ENCODE measurements at places on chromosomes 4 and X.

GRCh38 chr4:79788884-79789283 is 284.1 kb downstream of the ANTXR2 start:
- no peak for DNase-seq

GRCh38 chrX:53743244-53743643 is 56.7 kb upstream of the HUWE1 start:
- no peak for DNase-seq

DNA sequence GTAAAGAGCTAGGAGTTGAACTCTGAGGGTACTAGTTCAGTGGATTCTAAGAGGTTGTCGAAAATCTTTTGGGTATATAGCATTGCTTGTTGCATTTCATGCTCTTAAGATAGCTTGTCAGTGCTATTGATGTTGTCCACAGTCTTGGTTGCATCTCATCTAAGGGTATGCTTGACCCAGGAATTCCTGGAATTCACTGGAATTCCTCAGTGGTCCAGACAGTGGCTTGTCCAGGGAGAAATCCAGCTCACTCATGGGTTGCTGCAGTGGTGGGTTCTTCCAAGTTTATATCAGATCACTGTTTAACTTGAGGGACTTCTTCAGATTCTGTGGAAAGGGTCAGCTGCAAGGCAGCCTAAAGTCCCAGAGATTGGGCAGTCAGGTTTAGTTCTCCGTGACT is 29.8 kb upstream of the SMARCAD1 start:
- no peak for DNase-seq

GRCh38 chrX:148333989-148334388 is 166.4 kb upstream of the AFF2 start:
- no peak for DNase-seq

DNA sequence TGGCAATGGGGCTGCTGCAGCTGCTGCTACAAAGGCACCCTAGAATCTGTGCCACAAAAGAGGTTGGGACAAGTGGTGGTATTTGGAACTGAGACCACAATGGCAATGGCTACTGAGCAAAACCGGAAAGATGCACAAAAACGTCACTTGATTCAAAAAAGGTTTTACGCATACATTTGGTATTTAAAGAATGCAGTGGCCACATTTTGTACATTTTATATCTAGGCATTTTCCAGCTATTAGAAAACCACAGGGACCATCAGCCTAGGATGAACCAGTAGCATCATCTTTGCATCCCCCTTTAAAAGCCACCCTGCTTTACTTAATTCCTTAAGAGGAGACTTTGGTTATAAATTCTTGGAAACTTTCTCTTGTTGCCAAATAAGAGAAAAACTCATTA is 104.8 kb upstream of the CXCL13 start:
- DNase-seq: no peak

- DNase-seq: no peak
Measured at GRCh38 chr4:99207069-99207743, 11.8 kb downstream of the ADH6 start.

DNA sequence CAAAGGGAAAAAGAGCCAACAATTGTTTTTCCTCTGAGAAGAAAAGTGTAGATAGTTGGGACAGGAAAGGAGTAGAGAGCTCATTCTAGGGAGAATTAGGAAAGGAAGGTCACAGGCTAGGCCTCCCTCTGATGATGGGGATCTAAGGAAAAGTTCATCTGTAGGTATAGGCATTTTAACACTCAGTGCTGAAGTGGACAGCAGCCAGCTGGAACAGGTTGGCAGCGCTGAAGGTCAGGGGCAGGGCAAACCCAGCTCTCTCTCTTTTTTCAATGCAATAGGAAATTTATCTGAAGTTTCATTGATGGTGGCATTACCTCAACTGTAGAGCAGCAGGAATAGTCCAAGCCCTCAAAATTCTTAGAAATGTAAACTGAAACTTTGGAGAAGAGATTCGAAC is 98.5 kb upstream of the ETNPPL start:
- peak; percentile 40 for DNase-seq

DNA sequence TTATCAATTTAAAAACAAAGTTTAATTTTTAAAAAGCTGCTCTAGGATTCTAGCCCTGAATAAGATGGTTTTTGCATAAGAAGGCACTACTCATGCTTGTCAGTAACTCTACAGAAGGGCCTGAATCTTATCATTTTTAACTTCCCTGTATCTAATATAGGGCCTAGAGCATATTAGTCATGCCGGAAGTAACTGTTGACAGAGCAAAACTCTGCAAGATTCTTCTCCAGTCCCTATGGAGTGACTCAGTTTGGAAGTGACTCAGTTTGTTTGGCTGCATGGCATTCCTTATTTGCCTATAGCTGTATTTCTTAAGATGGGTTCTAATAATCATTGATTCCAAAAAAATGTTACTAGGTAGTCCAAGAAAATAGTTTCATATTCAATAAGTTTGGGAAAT is 431.8 kb upstream of the HTR2C start:
- peak; percentile 2 for DNase-seq

GRCh38 chr4:88757067-88757466 is 59.4 kb upstream of the NAP1L5 start:
- DNase-seq: no peak

GRCh38 chr4:25112995-25113380 is 47.3 kb downstream of the SEPSECS start:
- DNase-seq: peak; percentile 3

- no peak for DNase-seq
Measured at GRCh38 chr4:54664400-54664799, 6.6 kb downstream of the KIT start.

- DNase-seq: peak; percentile 7
Measured at GRCh38 chr4:31461421-31461820, 741.3 kb downstream of the PCDH7 start.

DNA sequence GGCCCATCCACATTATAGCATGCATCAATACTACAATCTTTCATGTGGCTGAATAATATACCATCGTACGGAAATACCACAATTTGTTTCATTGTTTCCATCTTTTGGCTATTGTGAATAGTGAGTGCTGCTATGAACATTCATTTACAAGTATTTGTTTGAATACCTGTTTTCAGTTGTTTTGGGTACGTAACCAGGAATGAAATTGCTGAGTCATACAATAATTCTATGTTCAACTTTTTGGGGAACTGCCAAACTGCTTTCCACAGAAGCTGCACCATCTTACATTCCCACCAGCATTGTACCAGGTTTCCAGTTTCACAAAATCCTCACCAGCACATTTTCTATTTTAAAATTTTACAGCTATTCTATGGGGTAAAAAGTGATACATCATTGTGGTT is 28.5 kb upstream of the MANBA start:
- DNase-seq: no peak

- DNase-seq: no peak
Measured at GRCh38 chr4:37561196-37561802, 124.9 kb downstream of the RELL1 start.

DNA sequence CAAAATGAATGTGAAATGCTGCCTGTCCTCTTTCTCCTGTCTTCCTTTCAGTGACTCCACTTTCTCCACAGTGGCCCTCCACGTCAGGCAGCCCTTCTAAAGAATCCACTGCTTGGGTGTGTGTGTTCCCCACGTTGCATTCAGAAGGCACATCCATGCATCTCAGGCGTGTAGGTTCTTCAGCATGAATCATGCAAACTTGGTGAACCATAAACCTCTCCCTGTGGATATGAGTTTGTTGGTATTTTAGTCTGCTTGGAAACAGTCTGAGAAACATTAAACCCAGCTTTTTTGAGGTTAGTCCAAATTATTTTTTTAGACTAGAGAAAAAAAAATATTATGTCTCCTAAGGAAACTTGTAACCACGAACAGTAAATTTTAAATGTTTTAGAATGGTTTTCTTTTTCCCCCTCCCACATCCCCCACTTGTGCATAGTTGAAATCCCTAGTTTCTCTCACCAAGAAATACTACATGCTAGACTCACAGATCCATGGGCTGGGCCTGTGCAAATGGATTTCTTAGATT is 251.6 kb downstream of the CBR4 start:
- peak; percentile 79 for DNase-seq

DNA sequence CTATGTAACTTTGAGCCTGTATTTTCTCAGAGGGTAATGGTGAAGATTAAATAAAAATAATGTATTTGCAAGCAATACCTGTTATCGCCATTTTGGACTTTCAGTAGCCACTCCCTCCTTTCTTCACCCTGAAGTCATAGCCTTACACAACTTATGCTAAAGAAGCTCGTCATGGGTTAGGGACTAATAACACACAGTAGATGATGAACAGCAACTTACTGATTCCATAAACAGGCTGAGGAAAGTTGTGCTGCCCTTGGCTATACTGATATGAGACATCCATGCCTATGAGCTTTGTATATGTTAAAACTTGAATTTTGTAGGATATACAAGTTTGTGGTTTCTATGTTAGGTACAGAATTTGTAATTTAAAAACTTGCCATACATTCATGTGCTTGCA is 31.7 kb upstream of the EIF1AX start:
- no peak for DNase-seq

- DNase-seq: peak; percentile 21
Measured at GRCh38 chr4:122665161-122665929, 44.5 kb upstream of the IL21 start.

- DNase-seq: peak; percentile 49
Measured at GRCh38 chr4:53541577-53542206, 49.6 kb downstream of the LNX1 start.

DNA sequence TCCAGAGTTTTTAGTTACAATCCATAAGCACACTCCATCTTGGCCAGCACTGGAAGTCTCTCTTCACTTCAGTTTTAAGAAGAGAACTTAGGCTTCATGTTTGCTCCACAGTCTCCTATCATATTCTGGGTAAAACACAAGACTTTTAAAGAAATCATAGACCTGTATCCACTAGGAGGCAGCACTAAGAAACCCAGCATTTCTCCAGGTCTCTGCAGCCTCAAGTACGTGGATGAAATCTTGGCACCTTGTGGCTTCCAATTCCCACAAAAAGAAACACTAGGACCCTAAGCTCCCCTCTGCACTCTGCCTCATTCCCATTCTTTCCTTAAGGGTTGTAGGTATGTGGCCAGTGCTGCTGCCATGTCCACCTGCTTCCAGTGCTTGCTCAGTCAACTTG is 367.3 kb upstream of the CASK start:
- DNase-seq: peak; percentile 5

GRCh38 chr4:69858690-69859089 is 1.3 kb downstream of the SULT1E1 start:
- DNase-seq: no peak

GRCh38 chr4:68272380-68272779 is 26.9 kb upstream of the TMPRSS11B start:
- peak; percentile 35 for DNase-seq

GRCh38 chrX:154002215-154002719 is 17.4 kb downstream of the IRAK1 start:
- DNase-seq: peak; percentile 85

- DNase-seq: no peak
Measured at GRCh38 chr4:13982010-13982409, 354.5 kb upstream of the BOD1L1 start.

GRCh38 chrX:7280520-7280919 is 132.6 kb upstream of the PUDP start:
- no peak for DNase-seq

DNA sequence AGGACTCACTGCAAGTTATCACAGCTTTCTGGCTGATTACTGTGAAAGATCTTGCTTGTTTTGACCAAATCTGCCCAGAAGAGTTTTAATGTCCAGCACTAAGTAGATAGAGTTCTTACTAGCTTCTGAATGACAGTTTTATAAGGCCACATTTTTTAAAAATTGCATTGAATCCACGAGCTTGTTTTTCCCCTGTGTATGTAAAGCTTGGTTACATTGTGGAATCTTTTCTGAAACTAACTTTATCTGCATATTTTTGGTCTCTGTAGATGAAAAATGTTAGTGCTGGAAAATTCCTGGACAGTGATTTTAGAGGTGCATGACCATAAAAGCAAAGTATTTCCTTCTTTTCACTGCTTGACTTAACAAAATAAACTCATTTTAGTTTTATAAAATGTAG is 650.3 kb upstream of the FAM241A start:
- no peak for DNase-seq

DNA sequence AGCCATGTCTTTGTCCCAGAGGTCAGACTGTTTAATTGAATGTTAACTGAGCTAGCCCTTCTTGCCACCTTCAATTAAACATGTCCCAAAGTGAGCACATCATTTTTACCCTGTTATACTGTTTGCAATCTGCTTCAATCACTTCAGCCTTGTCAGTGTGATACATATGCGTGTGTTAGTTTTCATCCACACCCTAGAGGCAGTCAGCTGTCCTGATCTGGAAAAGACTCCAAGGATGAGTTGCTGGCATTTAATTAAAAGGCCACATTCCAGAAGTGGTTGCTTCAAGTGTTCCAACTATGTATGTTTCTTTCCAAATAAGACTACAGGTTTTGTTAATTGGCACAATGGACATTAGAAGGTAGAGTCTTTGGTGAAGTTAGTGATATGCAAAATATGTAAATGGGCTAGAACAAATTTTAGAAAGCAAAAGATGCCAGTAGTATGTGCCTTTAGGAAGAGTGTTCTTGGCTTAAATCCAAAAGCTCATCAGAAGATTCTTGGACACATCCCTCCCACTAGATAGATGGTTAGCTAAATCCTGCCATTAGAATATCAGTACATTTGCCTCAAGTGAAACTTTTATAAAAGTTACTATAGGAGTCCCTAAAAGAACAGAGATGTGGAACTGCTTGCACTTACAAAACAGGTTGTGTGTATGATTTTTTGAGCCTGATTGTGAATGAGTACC is 79.5 kb upstream of the SLIT2 start:
- DNase-seq: peak; percentile 62

DNA sequence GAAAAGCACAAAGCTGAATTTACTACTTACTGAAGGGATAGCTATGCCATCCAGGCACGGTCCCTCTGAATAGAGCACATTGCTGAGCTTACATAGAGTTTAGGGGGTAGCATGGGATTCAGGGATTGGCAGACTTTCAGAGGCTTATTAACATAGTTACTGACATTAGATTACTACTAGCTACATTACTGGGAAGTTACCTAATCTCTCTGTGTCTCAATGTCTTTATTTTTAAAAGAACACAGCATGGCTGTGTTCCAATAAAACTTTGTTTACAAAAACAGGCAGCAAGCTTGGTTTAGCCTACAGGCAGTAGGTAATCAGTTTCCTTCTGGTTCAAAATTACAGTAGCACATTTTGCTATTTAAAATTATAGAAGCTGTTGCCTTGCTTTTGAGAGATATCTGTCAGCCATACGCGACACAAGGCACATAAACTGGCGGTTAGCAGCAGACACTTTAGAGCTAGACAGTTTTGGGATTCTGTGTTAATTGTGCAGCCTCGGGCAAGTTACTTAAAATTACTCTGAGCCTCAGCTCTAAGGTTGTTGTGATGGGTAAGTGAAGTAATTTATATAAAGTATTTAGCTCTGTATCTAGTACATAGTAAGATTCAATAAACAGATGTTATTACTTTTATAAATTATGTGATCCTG is 6.9 kb downstream of the KLHL8 start:
- no peak for DNase-seq

DNA sequence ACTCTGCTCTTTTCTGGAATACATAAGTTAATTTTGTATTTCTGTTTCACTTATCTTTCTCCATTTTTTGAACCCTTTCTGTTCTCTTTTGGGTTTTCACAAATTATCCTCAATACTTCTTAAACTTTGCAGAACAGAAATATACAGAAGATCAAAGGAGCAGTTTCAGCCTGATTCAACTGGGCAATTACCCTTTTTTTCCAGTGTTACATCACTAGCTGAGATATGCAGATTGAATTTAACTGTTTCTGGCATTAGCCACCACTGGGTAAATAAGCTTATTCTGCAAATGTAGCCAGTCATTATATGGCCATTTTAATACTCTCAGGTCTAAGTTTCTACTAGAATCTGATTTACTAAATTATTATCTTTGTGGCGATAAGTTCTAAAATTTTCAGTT is 66.9 kb upstream of the GRID2 start:
- DNase-seq: no peak

GRCh38 chr4:42750091-42750490 is 93.2 kb upstream of the ATP8A1 start:
- DNase-seq: no peak

All from AG20443 (cell line).